Inflammatory macrophage (primary cell): ENCODE measurements at places on chromosomes 1 and 21.

GRCh38 chr1:116941670-116942069 is 32.0 kb downstream of the PTGFRN start:
- no peak for DNase-seq

DNA sequence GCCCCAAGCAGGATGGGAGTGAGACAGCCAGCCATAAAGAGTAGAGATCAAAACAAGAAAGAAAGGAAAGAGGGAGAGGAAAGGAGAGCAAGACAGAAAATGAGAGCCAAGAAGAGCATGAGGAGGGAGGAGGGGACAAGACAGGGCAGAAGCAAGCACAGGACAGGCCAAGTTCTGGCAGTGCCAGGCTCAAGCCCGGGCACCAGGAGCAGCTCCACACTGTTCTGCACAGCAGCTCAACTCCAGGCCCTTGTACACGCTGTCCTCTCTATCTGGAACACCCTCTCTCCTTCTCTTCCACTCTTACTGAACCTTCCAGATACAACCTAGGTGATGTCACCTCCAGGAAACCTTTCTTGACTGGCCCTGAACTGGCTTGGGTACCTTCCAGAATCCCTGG is 11.7 kb downstream of the IFFO2 start:
- no peak for DNase-seq

DNA sequence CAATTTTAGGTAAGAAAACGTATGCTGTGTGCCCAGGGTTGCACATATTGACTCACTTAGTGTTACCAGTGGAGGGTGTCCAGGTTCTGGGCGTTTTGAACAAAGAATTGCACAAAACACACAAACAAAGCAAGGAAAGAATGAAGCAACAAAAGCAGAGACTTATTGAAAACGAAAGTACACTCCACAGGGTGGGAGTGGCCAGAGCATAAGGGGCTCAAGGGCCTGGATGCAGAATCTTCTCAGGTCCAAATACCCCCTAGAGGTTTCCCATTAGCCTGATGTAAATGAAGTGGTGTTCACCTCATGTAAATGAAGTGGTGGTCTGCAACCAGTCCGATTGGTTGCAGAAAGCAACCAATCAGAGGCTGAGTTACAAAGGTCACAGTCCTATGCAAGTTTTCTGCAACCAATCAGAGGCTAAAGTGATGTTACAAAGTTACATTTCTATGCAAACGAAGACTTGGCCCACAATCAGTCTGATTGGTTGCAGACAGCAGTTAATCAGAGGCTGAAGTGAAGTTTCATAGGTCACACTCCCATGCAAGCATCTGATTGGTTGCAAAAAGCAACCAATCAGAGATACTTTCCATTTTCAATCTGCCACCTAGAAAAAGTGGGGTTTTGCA is 228.3 kb downstream of the ST6GALNAC3 start:
- DNase-seq = no peak

DNA sequence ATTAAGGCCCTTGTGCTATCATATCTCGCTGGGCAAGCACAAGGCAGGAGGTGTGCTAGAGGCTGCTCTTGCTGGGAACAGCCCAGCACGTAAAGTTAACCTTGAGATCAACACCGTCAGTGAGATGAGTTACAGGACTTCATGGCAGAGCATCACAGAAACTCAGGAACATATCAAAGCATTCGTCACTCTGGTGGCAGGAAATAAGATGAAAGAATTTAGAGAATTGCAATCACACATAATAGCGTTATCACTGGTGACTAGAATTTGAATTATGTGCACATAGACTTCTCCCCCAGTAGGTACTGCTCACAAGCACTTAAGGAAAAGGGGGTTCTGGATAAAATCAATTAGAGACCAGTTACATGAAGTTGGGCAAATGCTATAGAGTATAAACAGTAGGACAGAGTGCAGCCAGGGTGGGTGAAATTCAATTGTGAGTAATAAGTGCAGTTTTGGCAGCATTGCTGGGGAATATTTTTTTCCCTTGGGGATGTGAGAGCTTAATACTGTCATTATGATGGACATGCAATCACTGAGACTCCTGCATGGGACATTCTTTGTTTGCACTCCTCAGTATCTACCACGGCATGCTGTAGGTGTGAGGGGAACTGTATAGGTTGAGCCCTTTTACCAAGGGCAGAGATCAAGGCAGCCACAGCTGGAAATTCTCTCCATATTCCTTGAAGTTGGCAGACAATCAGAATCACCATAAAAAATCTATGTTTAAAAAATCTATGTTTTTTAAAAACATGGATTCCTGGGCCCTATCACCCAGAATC is 44.2 kb upstream of the ARHGAP29 start:
- no peak for DNase-seq

DNA sequence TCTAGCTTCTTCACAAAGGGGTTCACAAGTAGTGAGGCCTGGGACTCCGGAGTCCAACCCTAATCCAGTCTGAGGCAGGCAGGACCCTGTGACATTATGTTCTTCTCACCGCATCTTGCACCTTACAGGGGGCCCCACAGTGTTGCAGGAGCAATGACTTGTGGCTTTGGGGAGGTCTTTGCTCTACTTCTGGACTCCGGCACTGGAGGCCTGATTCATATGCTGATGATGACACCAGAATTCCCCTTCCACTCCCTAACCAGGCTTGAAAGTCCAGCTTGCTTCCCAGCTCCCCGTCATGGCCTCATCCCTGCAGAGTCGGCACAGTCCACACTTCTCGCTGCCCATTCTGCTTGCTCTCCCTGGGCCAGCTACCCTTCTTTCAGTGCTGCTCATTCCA is 96.3 kb upstream of the SLC44A3 start:
- DNase-seq = no peak

- DNase-seq = peak; percentile 1
Measured at GRCh38 chr21:24223624-24224023, 1383.7 kb downstream of the MRPL39 start.

GRCh38 chr1:191963781-191964455 is 194.3 kb upstream of the RGS18 start:
- no peak for DNase-seq

- no peak for DNase-seq
Measured at GRCh38 chr21:39313042-39313570, 326 bp downstream of the BRWD1 start.

GRCh38 chr1:90501281-90501680 is 215.8 kb downstream of the BARHL2 start:
- no peak for DNase-seq

DNA sequence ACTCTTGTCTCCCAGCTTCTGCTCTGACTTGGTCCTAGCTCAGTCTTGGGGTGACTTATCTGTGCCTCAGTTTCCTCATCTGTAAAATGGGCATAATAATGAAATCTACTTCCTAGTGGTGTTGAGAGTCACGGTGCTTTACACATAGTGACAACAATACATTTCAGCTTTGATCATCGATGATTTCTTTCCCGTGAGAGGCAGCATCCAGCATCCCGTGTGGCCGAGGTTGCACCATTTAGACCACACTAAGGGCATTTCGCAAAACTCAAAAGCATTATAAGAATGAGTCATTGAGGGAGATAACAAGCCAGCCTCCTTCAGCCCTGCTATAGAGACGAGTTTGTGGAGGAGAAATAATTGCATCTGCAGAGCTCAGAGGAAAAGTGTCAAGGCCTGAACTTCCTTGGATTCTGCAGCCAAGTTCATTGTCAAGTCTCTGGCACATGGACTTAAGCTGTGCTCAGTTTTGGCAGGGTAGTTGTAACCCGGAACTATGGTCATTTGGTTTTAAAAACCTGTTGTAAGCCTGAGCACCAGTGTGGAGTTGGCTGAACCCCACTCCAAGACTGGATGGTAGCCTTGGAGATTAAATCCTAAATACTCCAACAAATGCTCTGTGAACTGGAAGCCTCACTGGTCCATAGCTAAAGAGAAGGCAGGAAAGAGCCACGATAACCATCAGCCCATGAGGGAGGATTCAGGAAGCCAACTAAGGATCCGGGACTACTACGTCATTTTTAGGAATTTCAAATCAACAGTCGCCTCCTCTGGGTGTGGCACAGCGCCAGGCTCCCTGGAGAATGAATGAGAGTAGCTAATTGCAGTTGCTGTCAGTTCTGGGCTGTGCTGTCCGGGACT is 64.2 kb downstream of the TCP10L start:
- DNase-seq = peak; percentile 16

DNA sequence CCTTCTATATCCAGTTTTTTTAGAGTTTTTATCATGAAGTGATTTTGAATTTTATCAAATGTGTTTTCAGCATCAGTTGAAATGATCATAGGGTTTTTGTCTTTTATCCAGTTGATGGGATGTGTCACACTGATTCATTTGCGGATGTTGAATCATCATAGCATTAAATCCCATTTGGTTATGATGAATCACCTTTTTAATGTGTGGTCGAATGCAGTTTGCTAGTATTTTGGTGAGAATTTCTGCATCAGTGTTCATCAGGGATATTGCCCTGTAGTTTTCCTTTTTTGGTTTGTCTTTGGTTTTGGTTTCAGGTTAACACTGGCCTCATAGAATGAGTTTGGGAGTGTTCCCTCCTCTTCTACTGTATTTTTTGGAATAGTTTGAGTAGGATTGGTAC is 80.3 kb downstream of the DIRAS3 start:
- no peak for DNase-seq

GRCh38 chr1:78549331-78549730 is 58.6 kb downstream of the PTGFR start:
- no peak for DNase-seq

DNA sequence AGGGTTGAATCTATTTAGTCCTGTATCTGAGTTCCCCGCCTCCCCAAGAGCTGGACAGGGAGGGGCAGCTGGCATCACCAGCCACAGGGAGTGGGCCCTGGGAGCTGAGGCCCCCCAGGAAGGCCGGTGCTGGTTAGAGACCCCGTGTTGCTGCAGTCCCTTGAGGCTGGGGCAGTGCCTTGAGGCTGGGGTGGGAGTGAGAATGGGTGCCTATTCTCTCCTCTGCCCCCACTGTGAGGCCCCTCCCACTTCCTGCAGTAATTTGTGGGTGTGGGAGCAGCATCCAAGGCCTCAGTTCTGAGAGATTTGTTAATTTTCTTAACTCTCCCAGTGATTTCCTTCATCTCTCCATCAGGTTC is 2.5 kb upstream of the TRAPPC3 start:
- peak; percentile 37 for DNase-seq

- DNase-seq = no peak
Measured at GRCh38 chr1:78351551-78352216, 139.1 kb upstream of the PTGFR start.

- peak; percentile 11 for DNase-seq
Measured at GRCh38 chr1:88608139-88608943, 75.7 kb upstream of the PKN2 start.

- peak; percentile 7 for DNase-seq
Measured at GRCh38 chr1:61160526-61160925, 78.2 kb downstream of the NFIA start.

GRCh38 chr1:54409156-54410142 is 3.3 kb upstream of the SSBP3 start:
- no peak for DNase-seq

DNA sequence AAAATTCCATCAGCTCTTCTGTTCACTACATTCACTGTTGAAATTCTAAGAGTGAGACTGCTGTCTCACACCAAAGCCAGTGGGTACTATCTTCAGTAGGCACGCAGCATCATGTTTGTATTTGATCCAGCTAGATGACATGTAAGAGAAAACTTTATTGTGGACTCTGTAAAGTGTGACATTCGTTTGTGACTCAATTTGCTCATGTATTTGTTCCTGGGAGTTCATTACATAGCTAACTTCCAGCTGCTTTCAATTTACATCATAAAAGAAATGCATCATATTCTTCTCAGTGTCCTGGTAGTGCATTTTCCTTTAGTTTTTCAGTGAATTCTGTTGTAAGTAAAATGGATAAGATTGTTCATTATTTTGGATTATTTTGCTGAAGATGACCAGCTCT is 31.4 kb downstream of the CTH start:
- no peak for DNase-seq

- DNase-seq = no peak
Measured at GRCh38 chr21:45845770-45846090, 135.8 kb upstream of the COL6A1 start.

DNA sequence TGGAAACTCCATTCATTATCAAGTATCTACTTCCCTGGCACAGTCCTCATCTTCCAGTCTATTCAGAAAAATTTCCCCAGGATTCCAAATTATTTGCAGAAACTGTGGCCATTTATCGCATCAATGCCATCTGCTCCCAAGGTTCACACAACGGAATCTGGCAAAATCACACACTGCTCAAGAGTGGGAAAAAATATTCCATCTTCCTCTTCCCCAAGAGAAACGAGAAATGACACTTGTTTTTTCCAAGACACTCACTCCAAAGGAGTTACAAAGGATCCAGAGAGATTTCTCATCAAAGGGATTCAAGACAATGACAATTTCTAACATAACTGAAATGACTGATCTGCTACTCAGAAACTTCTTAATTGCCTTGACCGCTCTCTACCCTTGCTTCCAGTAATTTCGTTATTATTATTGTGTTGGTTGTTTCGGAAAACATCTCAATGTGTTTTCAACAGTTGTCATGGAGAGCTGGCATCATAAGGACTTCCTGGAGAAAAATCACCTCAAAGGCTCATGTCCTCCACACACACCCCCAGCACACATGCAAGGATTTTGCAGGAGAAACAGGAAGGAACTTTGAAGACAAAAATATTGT is 128.0 kb downstream of the PSMG1 start:
- no peak for DNase-seq

- no peak for DNase-seq
Measured at GRCh38 chr21:31182231-31183140, 144.2 kb upstream of the KRTAP19-8 start.

GRCh38 chr1:77888081-77888780 is at the start of gene NEXN:
NEXN (plus strand) TSS chr1:77888624; CDS start chr1:77916107, 27,483 bp downstream.
- no peak for DNase-seq

DNA sequence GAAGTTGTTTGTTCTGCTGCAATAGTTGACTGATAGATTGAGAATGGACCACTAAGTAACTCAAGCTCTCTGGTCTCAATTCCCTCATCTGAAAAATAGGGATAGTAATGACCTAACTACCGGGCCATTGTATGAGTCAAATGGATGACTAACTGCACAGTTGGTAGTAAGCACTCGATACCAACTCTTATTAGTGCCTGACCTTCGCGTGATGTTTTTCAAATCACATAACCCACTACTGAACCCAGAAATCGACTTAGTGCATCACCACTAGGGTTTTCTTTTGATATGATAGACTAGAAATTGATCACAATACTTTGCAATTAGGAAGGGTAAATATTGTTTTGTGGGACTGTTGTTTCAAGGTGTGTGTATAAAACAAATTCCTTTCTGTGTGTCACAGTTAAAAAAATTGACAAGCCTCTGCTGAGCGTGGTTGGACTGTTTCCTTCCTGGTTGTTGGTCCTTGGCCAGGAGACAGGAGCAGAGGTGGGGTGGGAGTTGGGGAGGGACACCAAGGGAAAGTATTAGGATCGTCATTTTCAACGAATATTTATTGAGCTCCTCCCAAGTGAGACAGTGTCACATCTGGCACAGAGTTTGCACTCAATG is 54.0 kb upstream of the LRP8 start:
- no peak for DNase-seq

- no peak for DNase-seq
Measured at GRCh38 chr1:238581332-238581731, 690.6 kb upstream of the ZP4 start.

DNA sequence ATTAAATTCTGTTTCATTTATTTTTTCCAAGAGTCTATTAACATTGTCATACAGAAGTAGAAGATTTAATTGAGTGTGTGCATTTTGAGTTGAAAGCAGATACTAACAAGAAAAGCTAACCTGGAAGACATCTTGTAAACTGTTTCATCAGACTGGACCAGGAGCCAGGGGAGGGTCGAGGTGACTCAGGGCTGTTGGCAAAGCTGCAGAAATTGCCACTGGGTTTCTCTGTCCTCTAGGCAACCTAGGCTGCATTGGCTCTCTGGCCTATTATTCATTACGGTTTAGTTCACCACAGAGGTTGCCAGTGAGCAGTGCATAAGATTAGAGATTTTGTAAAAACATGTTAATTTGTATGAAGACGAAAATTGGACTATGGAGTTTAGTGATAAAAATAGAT is 27.5 kb downstream of the ERG start:
- DNase-seq = no peak
